ENCODE measurements at places on chromosomes 1 and 21.

GRCh38 chr1:193785850-193786420, 599.5 kb upstream of the B3GALT2 start:
- DNase-seq = no peak

DNA sequence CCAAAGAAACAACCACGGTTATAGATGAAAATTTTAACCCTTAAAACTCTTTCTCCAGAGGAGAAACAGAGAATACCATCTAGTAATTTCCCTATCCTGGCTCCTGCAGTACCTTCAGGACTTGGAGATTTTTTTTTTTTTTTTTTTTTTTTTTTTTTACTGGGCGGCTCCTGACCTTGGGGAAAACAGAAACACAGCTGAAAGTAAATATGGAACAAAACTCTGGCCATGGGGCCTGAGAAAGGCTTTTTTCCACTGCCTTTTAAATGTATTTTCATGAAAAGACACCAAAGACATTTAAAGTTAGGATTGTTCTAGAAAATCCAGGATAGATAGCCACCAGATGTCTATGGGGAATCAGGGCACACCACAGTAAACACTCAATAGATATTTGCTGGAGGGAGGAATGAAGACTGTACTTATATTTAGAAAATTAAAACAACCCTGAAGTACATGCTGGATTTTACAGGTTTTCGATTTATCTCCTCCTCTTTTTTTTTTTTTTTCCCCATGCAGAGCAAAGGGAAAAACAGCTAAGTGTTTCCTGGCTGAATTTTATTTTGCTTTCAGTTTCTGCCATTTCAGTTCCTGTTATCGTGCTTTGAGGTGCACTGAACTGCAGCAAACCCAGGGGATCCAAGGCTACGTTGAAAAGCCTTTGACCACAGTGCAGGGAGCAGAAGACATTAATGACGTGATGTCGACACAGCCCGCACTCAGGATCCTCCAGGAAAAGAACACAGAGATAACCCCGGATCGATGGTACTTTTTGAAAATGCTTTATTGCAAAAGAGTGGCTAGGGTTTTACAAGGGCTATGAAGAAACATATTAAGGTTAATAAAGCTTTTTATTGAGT, 35.7 kb upstream of the CNN3 start:
- peak; percentile 33 for DNase-seq

DNA sequence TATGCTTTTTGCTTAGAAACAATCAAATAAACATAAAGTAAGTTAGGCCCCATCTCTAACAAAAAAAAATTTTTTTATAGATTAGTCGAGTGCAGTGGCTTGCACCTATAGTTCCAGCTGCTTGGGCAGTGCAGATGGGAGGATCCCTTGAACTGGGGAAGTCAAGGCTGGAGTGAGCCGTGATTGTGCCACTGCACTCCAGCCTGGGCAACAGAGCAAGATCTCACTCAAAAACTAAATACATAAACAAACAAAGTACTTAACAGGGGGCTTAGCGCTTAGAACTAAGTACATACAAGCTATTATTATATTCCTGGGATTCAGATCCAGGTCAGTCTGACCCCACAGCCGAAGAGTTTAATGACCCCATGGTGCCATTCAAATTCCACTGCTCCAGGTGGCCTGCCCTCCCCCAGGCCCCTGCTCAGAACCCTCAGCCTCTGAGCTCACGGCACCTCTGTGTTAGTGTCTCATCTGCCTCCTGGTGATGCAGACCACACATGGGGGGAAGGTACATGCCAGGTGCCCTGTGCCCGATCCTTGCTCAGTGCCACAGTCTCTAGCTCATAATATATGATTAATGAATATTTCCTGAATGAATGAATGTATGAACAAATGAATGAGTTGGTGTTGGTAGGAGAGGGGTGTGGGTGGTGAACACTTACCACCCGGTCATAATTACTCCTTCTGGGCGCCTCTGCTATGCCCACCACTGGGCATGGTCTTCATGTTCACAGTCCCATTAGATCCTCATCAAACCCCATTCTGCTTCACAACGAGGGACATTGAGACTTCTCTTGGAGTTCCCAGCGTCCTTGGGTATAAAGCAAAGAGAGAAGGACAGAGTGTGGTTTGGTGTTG, 14.6 kb downstream of the NCMAP start:
- DNase-seq = no peak

GRCh38 chr1:231781892-231782291, 155.3 kb downstream of the DISC1 start:
- DNase-seq = no peak

DNA sequence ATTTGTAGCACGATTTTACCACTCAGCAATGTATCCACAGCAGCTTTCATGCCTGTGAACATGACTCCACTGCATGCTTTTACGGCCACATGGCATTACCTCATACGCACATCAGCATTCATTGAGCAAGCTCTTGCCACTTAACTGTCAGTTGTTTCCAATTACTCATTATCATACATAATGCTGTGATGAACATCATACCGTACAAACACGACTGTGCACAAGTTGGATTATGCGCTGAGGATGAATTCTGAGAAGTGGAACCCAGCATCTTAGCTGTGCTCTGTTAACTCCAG, 9.6 kb downstream of the UMODL1 start:
- no peak for DNase-seq

DNA sequence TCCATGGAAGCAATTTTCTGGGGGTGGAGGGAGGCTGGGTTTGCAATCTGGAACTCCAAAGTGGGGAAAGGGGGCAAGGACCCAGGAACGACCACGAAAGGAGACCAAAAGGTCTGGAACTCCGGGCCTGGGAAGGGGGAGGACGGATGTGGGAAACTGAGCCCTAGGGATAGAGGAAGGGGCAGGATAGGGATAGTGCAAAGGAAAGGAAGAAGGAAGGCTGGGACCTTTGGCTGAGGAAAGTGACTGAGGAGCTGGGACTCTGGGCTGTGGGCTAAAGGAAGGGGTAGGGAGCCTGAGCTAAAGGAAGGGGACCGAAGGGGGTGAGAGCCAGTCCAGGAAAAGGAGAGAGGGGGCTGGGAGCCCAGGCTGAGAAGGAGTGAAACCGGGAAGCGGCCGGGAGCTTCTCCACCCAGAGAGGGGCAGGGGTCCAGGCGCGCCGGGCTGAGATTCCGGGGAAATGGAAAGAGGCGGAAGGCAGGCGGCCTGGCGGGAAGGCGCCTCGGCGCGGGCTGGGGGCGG, 395 bp downstream of the SLC9A1 start:
- DNase-seq = no peak

DNA sequence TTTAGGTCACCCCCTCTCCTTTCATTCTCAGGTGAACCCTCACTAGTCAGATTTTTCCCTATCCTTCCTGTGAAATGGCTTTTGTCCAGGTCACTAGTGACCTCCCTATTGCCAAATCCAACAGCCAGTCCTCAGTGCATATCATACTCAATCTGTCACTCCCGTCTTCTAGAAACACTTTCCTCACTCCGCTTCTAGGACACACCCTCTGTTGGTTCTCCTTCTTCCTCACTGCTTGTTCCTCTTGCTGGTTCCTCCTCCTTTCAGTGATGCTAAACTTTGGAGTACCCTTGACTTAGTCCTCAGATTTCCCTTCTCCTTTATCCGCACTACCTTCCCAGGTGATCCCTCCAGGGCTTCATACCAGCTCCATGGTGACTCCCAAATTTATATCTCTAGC, 94.3 kb downstream of the RNF220 start:
- no peak for DNase-seq

DNA sequence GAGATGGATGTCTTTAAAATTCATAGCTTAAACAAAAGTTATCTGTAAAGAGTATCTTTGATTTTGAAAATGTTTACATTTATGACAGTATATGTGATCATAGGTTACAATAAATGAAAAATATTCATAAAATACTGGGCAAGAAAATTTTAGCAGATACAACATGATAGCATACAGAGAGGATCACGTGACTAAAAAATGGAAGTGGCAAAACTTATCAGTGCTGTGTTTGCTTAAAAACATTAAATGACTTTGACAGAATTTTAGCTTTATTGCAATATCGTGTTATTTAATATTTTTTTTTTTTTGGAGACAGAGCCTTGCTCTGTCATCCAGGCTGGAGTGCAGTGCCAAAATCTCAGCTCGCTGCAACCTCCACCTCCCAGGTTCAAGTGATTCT, 2294.1 kb downstream of the NCAM2 start:
- no peak for DNase-seq

GRCh38 chr1:235831148-235831547, 35.6 kb downstream of the LYST start:
- DNase-seq = peak; percentile 71

DNA sequence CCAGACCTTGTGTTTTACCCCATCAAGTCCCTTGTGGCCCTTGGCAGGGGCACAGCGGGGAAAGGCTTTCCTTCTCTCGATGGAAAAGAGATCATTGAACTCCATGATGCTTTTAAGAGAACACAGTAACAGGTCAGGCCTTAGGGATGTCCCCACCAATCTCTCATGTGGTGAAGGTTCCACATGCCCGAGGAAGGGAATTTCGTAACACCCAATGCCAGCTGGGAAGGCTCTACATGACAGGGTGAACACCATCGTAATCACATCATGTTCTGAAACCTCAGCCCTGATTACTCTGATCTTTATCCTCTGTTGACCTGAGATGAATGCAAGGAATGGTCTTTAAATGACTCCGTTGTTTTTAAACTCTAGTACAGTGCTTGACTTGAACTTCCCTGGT, 105.5 kb upstream of the SPAG17 start:
- no peak for DNase-seq

GRCh38 chr1:215380566-215380965, 186.5 kb upstream of the KCTD3 start:
- no peak for DNase-seq

GRCh38 chr1:56255516-56256152, 323.7 kb downstream of the PLPP3 start:
- no peak for DNase-seq

DNA sequence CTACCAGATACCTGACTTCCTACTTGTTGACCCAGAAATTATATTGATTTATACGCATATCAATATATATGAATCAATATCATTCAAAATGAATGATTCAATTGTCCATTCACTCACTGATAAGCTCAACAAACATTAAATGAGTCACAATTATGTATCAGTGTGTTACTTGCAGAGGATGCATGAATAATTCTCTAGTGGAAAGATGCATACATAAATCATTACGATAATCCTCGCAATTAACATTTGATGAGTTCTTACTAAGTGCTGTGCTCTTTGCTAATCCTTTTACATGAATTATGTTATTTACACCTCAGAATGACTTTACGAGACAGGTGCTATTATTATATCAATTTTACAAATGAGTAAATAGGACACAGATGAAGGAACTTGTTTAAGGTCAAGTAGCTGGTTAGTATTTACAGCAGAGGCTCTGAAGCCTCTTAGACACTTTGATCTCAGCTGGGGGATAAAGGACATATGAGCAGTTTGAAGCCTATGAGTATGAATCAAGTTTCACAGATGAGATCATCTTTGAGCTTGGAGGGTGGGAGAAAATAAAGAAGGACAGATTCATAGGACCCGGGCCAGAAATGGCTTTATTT, 112.8 kb upstream of the ADAMTS5 start:
- DNase-seq = no peak

GRCh38 chr1:87305762-87306161, 22.9 kb upstream of the LMO4 start:
- DNase-seq = no peak

Data from activated CD4-positive, alpha-beta T cell treated with anti-CD3 and anti-CD28 coated beads for 48 hours (primary cell).